Liver (tissue), 10 donors: ENCODE measurements at places on chromosomes 16 and 17. TPM values are rescaled to one million over a fixed set of nuclear protein-coding genes. Genes with fewer than 3 reads are reported as not detected.

DNA sequence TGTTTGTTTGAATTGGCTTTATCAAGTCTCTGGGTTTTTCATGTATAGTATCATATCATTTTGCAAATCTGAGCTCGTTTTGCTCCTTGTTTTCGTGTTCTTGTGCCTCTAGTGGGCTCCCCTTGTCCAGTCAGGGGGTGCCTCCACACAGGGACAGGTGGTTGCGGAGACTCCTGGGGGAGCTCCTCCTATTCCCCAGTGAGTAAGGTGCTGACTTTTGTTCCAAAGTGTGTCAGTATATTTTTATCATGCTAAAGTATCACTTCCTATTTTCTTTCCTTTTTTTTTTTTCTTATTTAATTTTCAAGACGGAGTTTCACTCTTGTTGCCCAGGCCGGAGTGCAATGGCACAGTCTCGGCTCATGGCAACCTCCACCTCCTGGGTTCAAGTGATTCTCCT lies 30.3 kb upstream of the IL17C start:
- DNase-seq: no peak

DNA sequence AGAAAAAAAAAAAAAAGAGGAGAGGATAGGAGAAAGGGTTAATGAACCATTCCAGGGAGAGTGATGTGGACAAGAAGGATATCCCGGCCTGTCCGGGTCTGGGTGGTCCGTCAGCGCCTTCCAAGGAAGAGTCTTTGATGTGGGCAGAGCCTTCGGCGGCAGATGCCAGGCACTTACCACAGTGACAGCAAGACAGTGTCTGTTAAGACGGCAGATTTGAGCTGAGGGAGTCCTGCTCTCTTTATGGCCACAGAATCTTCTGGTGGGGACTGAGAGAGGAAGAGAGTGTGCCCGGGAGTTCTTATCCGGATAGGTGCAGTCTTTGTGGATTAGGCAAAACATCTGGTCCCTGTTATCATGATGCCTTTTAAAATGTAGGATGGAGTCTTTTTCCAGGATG lies 95.2 kb downstream of the ZDHHC7 start:
- no peak for DNase-seq

DNA sequence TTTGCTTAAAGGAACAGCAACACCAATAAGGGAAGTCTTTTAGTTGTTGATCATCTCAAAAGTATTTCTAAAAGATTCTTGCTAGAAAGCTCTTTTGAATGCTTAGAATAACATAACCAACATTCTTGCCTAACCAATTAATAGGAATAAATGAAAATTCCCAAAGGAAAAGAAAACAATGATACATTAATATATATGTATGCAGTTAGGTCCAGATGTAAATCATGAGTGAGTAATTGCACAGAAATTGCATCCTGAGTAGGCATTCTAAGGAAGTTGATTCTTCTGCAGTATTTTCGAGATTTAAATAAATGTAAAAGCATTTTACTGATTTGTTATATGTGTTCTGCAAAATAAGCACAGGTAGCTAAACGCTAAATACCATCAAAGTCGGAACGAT lies 22.1 kb downstream of the COX10 start:
- no peak for DNase-seq

DNA sequence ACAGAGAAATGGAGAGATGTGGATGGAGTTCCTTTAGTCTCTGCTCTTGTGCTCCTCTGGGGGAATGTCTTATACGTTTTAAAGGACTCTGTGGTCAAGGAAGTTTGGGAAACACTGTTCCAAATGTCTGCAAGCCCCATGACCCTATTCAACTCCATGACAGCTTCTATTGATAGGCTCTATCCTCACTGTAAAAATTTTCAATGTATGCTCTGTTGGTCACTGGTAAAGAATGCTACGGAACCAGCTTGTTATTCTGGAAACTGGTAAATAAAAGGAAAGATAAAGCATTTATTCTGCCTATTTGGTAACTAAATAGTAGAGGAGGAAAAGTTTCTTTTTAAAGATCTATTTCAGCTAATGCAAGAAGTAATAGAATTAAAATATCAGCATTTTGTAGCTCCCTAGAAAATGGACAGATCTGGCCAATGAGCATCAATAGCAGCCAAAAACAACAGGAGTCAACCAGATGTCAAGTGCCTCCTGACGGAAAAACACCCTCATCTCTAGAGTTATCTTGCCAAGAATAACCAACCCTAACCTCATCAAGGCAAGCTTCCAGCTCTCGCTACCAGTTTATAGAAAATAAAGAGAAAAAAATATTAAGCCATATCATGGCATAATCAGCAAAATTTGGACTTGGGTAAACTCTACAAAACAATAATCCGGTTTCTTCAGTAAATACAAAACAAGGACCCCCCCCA lies 16.1 kb downstream of the GDE1 start:
- no peak for DNase-seq

The HLF gene
- 8.0 TPM for total RNA-seq

The HOXB1 gene
- total RNA-seq: not detected

The PTX4 gene
- 0.61 TPM for total RNA-seq
